NCI-H446 treated with DMSO at 0.1 percent for 48 hours (cell line): ENCODE measurements at places on chromosomes 6 and 20.

- no peak for DNase-seq
These were observed 122.0 kb upstream of the STMND1 start for GRCh38 chr6:16979677-16980370.

DNA sequence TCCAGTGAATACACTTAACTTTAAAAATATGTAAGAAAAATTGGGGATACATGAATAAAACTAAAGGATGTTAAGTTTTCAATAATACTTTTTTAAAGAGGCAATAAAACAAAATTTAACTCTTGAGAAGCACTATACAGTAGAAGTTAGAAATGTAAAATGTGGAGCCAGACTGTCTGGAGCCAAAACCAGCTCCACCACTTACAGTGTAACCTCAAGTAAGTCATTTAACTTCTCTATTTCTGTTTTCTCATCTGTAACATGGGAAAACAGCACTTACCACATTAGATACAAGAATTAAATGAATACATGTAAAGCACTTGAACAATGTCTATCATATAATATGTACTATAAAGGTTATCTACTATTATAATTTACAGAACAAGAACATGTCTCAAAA, 6.7 kb downstream of the ATG5 start:
- DNase-seq = no peak

DNA sequence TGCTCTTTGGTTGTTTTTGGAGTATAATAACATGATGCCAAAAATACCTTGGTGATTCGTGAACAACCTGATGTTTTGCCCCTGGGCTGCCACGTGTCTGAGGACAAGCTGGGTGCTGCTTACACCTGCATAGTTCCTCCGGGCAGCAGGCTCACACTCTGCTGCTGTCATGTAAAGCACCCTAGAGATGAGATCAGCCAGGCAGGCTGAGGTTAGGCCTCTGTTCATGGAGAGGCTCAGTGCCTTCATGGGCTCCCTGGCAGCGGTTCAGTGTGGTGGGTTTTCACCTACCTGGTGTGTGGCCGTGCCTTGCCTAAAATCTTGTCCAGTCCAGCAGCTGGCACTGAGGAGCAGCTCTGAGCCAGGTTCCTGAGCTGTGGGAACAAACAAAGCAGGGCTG, 60.1 kb upstream of the TAGAP start:
- no peak for DNase-seq

DNA sequence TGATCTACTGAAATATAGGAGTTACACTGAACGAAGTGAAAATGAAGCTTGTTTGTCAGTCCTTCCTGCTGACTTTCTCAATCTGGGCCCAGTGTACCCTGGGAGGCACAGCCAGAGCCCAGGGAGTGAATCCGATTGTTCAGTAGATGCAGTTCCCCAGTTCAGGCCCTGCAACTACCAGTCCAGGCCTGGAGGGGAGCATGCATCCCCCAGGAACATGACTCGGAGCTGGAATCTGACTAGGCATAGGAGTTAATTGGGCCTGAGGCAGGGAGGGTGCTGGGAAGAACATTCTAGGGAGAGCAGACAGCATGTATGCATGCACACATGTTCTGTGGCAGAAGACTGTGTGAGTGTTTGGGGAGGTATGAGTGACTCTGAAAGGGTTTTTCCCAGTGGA, 42.1 kb downstream of the PHACTR3 start:
- no peak for DNase-seq

DNA sequence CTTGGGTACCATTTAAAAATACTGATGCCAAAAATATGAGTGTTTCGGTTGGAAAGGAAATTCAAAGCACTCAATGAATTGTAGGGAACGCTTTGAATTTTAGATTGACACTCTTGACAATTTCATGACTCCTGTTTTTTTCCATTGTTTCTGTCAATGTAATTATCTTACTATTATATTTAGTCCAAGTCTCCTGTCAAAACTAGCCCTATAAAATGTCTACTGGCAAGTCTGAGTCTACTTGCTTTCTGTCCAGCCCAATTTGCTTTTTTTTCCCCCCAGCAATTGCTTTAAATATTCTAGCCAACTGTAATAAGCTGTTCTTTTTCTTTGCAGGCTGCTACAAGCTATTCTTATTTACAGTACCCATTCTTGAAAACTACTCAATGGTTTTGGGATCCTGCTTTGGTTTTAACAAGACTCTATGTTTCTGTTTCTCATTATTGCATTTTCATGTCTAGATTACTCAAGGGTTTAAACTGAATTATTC, 1103.9 kb upstream of the GJE1 start:
- no peak for DNase-seq

DNA sequence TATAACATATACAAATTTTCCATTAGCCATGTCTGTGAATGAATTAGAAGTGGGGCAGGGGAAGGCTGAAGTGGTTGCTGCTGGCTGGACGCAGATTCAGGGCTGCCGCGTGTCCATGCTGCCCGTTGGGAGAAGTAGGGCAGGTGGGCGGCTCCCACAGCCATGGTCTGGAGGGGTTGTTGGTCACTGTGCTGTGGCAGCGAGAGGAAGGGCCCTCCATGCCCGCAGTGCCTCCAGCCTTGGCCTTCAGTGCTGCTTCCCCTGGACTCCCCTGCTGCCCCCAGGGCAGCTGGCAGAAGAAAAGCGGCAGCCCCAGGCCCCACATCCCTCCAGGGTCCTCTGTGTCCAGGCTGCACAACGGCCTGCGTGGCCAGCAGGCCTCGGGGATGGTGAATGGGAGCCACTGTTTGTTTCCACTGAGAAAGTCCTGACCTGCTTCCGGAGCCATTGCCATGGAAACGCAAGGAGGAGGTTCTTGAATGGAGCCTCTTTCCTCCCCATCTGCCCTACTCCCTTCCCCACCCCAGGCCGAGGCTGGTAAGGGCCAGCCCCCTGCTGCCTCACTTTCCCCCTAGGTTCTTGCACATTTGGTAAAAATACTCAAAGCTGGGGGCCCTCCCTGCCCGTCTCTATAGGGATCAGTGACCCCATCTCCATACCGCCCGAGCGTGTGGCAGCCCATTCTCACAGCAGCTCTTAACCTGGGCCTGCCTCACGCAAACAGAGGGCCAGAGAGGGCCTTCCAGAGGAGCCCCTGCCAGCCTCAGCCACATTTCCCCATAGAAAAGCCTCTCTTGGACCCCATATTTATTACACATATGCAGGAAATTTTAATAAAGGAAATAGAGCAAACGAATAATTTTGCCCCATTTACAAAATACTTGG, 113.3 kb downstream of the SASH1 start:
- DNase-seq = no peak

DNA sequence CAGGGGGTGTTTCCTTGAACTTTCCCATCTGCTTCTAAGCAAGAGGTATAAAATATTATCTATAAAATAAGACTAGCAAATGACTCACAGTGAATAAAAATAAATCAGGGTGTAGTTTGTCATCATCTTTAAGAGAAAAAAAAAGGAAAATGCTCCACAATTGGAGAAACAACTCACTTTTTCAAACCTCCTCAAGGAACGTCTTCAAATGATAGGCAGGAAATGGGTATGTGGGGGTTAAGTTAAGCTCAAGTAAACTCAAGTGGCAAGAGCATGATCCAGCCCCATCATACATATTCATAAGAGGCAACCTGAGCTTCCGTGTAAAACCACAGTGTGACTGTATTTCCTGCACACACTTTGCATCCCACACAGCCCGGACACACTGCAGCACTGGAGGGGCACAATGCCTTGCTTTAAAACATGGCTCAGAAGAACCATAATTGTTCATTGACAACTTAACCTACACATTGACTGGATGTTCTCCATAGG, 58.5 kb upstream of the CEP85L start:
- DNase-seq = no peak
